ENCODE measurements at places on chromosomes 2 and 18. TPM values are rescaled to one million over a fixed set of nuclear protein-coding genes. Genes with fewer than 3 reads are reported as not detected.
A peak's percentile ranks its signal among the peaks of the same experiment; 100 is the strongest.

DNA sequence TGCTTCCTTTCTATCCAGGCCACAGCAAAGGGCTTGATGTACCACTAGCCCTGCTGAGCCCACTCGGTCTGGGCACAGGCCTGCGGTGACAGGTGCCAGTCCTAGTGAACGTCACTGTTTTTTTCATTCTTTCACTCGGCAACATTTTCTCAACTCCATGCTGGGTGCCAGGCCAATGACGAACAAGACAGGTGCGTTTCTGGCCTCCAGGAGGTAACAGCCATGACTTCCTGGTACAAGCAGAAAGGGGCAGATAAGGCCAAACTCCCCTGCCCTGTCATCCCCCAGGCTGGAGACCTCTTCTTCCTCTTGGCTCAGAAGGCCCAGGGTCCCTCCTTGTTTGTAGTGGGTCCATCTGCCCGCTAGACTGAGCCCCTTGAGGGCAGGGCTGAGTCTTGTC is 55.7 kb upstream of the OTOF start:
- no peak overlapping the region for H3K27ac ChIP-seq
- H3K36me3 ChIP-seq, result no peaks in the 10 kb centered on the region
- no peak overlapping the region for H3K4me3 ChIP-seq
- no peaks in the 10 kb centered on the region for H3K4me1 ChIP-seq
- no peaks in the 10 kb centered on the region for H3K27me3 ChIP-seq

- peak; percentile 70 for DNase-seq
- no peaks in the 10 kb centered on the region for H3K27me3 ChIP-seq
- H3K36me3 ChIP-seq, result no peaks in the 10 kb centered on the region
- no peak overlapping the region for H3K4me3 ChIP-seq
- peak overlapping the region; percentile 38 for H3K27ac ChIP-seq
- H3K4me1 ChIP-seq, result peaks cover 32% of the 10 kb centered on the region
Observed at GRCh38 chr2:31318361-31319336, 84.7 kb downstream of the EHD3 start.

GRCh38 chr2:58620896-58621295 is 379.8 kb upstream of the FANCL start:
- no peaks in the 10 kb centered on the region for H3K36me3 ChIP-seq
- H3K27me3 ChIP-seq, result no peaks in the 10 kb centered on the region
- no peaks in the 10 kb centered on the region for H3K4me1 ChIP-seq
- DNase-seq, result no peak
- H3K4me3 ChIP-seq, result no peak overlapping the region

- H3K27ac ChIP-seq, result no peak overlapping the region
- DNase-seq, result no peak
- H3K4me1 ChIP-seq, result no peaks in the 10 kb centered on the region
- H3K27me3 ChIP-seq, result no peaks in the 10 kb centered on the region
- H3K4me3 ChIP-seq, result no peak overlapping the region
Observed at GRCh38 chr18:54192415-54192814, 32.1 kb downstream of the MBD2 start.

GRCh38 chr2:233042549-233042948 is 10.1 kb downstream of the NEU2 start:
- H3K36me3 ChIP-seq, result no peaks in the 10 kb centered on the region
- H3K27me3 ChIP-seq, result peaks cover 5% of the 10 kb centered on the region
- DNase-seq, result no peak
- no peak overlapping the region for H3K27ac ChIP-seq
- no peaks in the 10 kb centered on the region for H3K4me1 ChIP-seq

DNA sequence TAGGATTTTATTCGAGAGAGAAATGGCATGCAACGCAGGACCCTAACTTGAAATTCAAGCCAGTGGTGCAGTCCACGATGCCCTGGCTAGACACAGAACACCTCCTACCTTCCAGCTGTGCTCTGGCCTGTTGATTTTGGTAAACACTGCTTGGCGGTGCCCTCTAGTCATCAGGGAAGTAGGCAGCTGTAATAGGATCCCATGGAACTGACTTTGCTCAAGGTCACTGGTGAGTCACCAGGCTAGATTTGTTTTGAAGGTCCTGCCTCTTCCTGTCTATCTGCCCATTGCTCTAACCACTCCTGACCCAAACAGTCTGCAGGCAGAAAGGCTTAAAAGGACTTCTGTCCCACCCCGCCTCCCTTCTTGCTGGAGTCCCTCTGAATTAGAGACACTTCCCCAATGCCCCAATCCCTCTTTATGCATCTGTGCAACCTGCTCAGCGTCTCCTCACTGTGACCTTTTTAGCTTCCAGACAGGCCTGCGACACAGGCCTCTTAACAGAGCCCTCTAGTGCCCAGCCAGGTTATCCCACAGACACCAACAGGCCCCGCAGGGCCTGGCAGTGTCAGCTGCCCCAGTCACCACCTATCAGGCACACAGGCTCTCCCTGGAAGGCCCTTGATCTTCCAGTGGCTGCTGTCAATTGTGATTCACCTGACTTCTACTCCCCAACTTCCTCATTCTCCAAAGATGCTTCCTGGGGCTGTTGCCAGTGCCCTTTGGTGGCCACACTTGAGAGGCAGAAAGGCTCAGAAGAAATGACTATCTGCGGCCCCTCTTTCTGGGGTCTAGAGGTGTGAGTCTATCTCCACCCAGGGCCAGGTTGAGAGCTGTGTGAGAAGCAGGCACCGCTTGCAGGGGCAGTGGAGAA is 5.2 kb downstream of the TMEM127 start:
- H3K27me3 ChIP-seq, result no peaks in the 10 kb centered on the region
- no peak overlapping the region for H3K4me3 ChIP-seq
- no peaks in the 10 kb centered on the region for H3K36me3 ChIP-seq
- DNase-seq, result peak; percentile 77

DNA sequence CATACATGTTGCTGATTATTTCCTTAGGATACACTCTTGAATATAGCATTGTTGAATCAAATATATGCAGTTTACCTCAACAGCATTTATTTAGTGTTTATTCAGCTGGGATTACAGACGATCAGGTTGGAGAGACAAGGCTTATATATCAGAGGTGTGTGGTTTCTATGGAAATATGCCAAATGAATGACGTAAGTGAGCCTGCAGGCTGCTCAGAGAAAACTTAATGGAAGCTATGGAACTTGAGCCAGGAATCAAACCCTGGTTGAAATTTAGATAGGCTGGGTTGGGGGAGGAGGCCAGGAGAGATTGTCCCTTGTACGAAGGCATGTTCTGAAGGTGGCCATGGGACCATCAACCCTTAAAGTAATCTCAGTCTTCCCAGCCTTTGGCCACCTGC is 79.5 kb downstream of the INPP4A start:
- DNase-seq, result no peak
- H3K4me1 ChIP-seq, result peaks cover 2% of the 10 kb centered on the region
- H3K4me3 ChIP-seq, result no peak overlapping the region
- H3K27ac ChIP-seq, result no peak overlapping the region
- H3K27me3 ChIP-seq, result no peaks in the 10 kb centered on the region
- no peaks in the 10 kb centered on the region for H3K36me3 ChIP-seq

GRCh38 chr2:182545420-182546167 is 118.8 kb upstream of the PDE1A start:
- H3K36me3 ChIP-seq, result no peaks in the 10 kb centered on the region
- H3K4me1 ChIP-seq, result no peaks in the 10 kb centered on the region
- no peak for DNase-seq
- H3K27me3 ChIP-seq, result no peaks in the 10 kb centered on the region
- H3K27ac ChIP-seq, result no peak overlapping the region

- peak overlapping the region; percentile 89 for H3K27ac ChIP-seq
- no peaks in the 10 kb centered on the region for H3K27me3 ChIP-seq
- no peak for DNase-seq
- H3K36me3 ChIP-seq, result no peaks in the 10 kb centered on the region
- H3K4me1 ChIP-seq, result peaks cover 22% of the 10 kb centered on the region
- H3K4me3 ChIP-seq, result no peak overlapping the region
Observed at GRCh38 chr2:190320696-190321095, 1.1 kb upstream of the HIBCH start.

DNA sequence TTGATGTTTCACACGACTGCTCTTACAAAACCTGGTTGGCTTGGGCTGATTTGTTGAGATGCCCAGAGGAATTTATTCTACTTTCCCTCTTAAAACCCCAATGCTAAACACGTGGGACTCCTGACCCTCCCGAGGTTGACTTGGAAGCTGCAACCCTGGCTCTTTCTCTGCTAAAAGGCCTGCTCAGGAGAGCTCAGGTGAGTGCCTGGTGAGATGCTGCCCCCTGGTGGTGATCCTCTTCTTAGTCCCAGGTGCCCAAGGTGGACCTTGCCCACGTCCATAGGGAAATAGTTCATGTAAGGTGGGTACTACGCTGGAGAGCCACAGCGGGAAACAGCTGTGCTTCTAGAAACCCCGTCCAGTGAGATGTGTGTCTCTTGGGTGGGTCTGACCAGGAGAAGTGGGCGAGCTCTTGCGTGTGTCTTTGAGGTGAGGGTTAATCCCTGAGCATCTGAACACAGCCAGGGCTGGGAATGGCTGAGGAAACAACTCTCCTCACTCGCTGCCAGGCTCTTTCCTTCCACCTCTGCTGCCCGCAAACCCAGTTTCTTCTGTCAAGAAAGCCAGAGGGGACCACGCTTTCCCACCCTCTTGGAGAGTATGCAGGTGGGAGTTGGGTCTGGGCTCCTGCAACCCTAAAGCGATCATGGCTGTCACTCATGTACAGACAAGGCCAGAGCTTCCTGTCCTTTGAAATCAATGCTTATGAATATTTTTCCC is 25.5 kb upstream of the PXDN start:
- DNase-seq, result peak; percentile 87
- no peaks in the 10 kb centered on the region for H3K27me3 ChIP-seq
- no peaks in the 10 kb centered on the region for H3K4me1 ChIP-seq
- H3K4me3 ChIP-seq, result no peak overlapping the region

DNA sequence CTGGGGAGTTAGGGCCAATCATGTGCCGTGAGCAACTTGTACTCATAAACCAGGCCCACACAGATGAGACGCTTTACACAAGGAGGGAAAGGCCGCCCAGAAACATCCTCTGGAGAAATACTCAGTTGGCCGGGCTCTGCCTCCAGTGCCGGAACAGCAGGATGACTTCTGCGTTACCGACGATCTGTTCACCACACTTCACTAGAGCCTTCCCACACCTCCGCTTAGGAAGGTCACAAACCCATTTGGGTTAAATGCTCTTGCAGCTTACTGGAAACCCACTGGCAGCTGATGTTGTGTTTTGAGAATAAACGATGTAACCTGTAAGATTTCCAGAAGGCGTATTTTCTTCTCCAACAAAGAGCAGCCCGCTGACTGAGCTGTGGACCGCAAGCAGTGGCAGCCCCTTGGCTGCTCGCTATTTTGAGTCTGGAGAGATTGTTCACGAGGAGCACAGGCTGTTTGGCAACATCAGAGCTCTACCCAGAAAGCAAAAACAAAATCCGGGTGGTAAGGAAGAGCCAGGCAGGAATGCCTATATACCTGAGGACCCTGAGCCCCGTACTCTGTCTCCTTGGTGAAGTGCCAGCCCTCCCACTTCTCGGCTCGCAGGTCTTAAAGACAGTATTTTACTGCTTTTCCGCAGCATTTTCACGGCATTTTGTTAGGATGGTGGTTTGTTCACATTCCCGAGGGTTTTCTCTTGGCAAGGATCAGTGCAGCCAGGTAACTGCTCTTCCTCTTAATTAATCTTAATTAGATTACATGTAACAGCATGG is 44.0 kb downstream of the COLEC12 start:
- H3K4me3 ChIP-seq, result peak overlapping the region; percentile 30
- DNase-seq, result peak; percentile 93
- H3K27ac ChIP-seq, result peak overlapping the region; percentile 74

- H3K4me1 ChIP-seq, result peaks cover 71% of the 10 kb centered on the region
- H3K4me3 ChIP-seq, result no peak overlapping the region
- no peak overlapping the region for H3K27ac ChIP-seq
- DNase-seq, result no peak
- no peaks in the 10 kb centered on the region for H3K36me3 ChIP-seq
- H3K27me3 ChIP-seq, result no peaks in the 10 kb centered on the region
Observed at GRCh38 chr2:241321033-241321432, 5.3 kb downstream of the SEPTIN2 start.

DPP4 gene
- total RNA-seq, result 11.1 TPM

RAX gene
- not detected for total RNA-seq

RFTN2 gene
- total RNA-seq, result 5.4 TPM

YPEL5 gene
- total RNA-seq, result 134 TPM

ZNF142 gene
- 24.4 TPM for total RNA-seq

KDSR gene
- total RNA-seq, result 37.1 TPM

POU3F3 gene
- 0.95 TPM for total RNA-seq

MPP4 gene
- 0.36 TPM for total RNA-seq

PXDN gene
- 38.5 TPM for total RNA-seq
